ENCODE measurements at places on chromosomes 4 and X.

DNA sequence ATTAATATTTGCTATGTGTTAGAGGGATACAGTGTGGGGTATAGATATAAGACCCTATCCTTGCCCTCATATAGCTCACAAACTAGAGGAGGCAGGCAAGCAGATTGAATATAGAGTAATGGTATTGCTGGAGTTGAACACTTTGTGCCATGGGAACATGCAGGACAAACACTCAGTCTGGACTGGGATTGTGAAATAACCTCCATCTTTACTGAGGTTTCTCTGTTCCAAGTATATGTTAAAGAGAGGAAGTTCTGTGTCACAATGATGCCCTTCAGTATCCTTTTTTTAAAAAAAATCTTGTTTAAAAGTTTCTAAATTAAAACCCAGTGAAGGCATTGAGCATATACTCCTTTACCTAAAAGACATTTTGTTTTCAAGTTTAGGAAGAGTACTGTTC is 8.7 kb downstream of the FABP2 start:
- DNase-seq: no peak

DNA sequence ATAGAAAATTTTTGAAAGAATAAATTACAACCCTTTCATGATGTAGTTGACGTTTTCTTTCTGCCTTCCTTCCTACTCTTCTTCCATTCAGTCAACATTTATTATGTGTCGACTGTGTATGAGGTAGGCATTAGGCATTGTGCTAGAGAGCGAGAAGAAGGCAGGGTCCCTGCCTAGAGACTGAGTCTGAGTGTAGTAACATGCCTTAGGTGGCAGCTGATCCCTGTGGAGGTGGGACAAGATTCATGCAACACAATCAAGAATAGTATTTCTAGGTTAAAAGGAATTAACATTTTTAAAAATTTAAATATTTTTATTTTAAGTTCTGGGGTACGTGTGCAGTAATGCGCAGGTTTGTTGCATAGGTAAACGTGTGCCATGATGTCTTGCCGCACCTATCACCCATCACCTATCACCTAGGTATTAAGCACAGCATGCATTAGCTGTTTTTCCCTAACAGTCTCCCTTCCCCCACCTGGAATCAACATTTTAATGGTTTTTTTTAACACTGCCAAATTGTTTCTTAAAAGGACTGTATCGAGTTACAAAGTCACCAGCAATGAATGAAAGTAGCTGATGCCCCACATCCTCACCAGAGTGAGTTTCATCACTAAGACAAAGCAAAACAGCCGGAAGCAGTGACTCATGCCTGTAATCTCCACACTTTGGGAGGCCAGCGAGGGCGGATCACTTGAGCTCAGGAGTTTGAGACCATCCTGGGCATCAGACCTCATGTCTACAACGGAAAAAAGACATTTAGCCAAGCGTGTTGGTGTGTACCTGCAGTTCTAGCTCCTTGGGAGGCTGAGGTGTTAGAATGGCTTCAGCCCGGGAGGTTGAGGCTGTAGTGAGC is 84.0 kb downstream of the WWC2 start:
- DNase-seq: peak; percentile 67

DNA sequence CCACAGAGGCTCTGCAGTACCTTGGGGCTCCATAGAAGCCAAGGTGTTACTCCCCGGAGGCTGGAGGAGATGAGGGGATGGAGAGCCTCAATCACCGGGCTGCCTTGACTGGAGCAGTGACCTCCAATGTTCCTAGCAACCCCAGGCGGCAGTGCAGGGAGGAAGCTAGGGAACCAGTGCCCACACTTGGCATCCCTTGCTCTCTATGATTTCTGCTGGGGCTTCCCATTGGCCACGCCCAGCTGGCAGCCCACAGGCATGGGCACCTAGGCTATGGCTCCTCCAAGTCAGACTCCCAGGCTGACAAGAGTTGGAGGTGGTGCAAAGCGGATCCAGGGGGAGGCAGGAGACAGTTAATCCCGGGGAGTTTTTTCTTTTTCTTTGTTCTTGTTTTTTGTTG is 229.7 kb downstream of the EVC2 start:
- DNase-seq: no peak

- no peak for DNase-seq
Observed at GRCh38 chr4:109319684-109320083, 17.2 kb upstream of the COL25A1 start.

DNA sequence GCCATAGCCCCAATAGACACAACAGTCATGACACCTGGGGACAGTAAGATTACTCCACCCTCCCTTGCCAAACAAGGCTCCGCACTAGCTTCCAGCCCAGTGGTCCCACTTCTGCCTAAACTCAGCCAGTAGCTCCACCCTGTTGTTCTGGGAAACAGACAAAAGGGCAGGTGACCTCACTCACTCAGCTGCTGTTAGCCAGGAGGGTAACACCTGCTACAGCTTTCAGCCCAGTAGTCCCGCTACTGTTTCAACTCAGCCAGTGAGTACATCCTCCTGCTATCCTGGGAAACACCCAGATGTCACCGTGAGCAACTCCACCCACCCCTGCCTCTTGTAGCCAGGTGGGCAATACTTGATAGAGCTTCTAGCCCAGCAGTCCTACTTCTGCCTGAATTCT is 162.7 kb upstream of the CPXCR1 start:
- DNase-seq: no peak

DNA sequence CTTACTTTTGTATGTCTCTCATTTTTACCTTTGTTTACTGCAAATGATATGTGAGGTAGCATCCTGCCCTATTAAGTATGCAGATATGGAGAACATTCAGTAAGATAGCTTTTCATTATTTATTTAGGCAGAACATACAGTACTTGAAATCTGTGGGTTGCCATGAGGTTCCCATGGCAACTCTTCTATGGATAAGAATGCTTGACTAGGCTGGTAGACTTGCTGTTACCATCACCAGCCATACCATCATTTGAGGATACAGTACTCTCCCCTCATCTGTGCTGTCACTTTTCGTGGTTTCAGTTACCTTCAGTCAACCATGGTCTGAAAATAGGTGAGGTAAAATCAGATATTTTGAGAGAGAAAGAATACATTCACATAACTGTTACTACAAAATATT is 56.7 kb downstream of the NAF1 start:
- DNase-seq: no peak

DNA sequence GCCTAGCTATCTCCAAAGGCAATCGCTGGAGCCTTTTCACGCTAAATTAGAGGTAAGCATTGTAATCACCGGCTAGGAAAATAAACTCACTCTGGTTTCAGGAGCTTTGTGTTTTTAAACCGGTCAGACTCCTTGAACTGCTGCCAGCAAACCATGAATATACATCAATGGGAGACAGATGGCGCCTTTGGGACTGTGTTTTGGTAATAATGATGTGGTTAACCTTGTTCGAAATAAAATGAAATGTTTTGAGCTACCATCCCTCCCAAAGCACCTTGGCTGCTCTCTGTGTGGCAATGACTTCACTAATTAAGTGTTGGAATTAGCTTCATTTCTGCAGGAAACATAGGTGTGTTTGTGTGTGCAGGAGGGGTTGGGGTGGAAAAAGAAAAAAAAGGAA is 65.3 kb downstream of the CLNK start:
- DNase-seq: no peak

DNA sequence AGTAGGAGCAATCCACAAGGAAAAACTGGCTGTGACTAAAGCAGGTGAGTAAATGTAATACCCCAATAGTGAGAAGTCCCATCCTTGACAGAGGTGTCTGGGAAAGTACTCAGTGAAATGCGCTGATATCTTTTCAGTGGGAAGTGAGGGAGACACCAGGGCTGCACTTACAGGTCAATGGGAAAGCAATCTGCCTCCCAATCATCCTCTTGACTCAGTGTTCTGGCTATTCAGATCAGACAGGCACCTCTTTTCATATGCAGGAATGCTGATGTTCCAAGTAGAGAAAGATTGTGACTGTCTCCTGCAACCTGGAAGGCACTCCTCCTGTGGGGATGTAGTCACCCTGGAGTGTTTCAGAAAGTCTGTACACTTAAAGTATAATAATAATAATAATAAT is 39.9 kb upstream of the SPIN2A start:
- no peak for DNase-seq

DNA sequence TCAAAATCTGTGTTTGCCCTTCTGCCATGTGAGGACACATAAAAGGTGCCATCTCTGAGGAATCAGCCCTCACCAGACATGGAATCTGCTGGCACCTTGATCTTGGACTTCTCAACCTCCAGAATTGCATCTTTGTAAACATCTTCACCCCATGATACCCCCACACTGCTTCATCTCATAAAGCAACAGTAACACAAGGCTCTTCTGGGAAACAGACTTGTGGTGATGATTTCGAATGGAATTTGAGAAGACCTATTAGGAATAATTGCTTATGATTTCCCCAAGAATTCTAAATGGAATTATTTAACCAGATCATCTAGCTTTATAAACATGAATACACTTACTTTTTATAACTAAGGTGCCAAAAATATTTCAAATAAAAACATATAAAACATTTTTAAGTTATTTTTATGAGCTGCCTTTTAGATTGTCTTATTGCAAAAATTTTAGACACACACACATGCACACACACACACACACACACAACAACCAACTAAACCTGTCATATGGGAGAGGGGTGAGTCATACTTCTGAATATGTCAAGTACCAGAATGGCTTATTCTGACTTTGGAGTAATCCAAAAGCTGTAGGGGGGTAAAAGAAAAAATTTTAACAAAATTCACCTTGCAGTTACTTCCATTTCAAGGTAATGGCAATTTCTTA is 82.0 kb downstream of the USP46 start:
- no peak for DNase-seq

DNA sequence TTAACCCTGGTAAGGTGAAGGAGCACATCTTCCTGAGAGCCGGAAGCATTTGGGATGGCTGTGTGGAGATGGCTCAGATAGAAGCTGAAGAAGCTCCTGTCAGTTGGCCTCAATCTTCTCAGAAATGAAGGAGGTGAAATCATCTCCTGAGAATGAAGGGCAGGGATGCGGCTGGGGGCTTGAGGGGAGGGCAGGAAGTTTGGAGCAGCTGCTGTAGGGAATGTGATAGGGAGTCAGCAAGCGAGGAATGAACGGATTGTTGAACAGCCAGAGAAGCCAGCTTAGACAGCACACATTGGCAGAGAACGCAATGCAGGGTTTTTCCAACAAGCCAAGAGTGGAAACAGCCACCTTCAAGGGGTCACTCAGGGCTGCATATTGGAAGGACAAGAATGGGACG is 10.0 kb downstream of the KCNE5 start:
- DNase-seq: no peak

DNA sequence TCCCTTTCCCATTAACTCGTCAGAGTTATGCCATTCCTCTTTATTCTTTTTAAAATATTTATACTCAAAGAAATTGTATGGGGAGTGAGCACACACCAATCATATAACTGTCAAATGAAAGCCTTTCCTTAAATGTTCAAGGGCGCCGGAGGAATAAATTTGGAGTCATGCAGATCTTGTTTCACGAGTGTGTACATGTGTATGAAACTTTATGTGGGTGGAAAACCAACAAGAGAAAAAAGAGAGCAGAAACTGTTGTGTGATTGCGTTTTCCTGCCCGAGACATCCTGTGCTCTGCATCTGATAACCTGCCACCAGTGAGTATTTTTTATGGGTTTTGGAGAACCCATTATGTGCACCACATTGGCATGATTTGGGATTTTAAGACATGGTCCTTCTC is 88.3 kb downstream of the FHDC1 start:
- no peak for DNase-seq

- no peak for DNase-seq
Observed at GRCh38 chr4:177879851-177880250, 437.6 kb upstream of the AGA start.

GRCh38 chr4:168536448-168536847 is 39.6 kb downstream of the PALLD start:
- no peak for DNase-seq

- DNase-seq: no peak
Observed at GRCh38 chr4:28256295-28256694, 1395.7 kb downstream of the STIM2 start.

Measured in ecto neural progenitor cell (in vitro differentiated cells).